SK-N-SH (cell line): ENCODE measurements at places on chromosomes 3 and 15. TPM values are rescaled to one million over a fixed set of nuclear protein-coding genes. Genes with fewer than 3 reads are reported as not detected.

GRCh38 chr3:178849199-178849910 lies 222.3 kb downstream of the ZMAT3 start:
- DNase-seq, result no peak

- no peak for DNase-seq
These were observed 6.5 kb upstream of the CPEB1 start for GRCh38 chr15:82653483-82654168.

GRCh38 chr3:191255156-191255555 lies 56.1 kb downstream of the OSTN start:
- no peak for DNase-seq

- no peak for DNase-seq
These were observed 376.5 kb upstream of the ZNF717 start for GRCh38 chr3:76161856-76162255.

DNA sequence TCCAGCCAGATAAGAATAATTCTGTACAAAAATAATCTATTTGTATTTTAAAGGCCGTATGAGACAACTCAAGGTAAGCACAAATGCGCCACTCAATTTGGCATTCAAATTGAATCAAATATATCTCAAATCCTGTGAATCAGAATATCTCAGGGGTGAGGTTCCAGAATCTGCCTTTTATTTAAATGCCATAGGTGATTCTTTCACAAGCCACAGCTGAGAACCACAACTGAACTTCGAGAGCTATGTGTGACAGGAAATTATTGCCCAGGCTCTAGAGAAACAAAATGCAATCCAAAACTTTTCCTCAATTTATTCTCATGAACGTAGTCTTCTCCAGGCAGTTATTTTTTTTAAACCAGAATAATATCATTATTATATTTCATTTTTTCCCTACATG lies 11.9 kb downstream of the ATP8B4 start:
- no peak for DNase-seq

- no peak for DNase-seq
These were observed 14.7 kb downstream of the FSIP1 start for GRCh38 chr15:39767921-39768320.

- DNase-seq, result no peak
These were observed 107.3 kb upstream of the LPP start for GRCh38 chr3:188046561-188047211.

DNA sequence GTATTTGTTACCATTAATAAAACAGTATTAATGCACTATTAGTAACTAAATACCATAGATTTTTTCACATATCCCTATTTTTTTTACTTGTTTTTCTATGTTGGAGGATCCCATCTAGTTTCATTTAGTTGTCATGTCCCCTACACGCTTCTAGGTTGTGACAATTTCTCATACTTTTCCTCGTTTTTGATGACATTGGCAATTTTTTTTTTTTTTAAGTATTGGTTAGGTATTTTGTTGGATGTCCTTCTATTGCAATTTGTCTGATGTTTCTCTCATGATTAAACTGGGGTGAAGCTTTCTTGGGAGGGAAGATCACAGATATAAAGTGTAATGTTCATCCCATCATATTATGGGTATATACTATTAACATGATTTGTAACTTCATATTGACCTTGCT lies 409.1 kb upstream of the CNTN6 start:
- no peak for DNase-seq

DNA sequence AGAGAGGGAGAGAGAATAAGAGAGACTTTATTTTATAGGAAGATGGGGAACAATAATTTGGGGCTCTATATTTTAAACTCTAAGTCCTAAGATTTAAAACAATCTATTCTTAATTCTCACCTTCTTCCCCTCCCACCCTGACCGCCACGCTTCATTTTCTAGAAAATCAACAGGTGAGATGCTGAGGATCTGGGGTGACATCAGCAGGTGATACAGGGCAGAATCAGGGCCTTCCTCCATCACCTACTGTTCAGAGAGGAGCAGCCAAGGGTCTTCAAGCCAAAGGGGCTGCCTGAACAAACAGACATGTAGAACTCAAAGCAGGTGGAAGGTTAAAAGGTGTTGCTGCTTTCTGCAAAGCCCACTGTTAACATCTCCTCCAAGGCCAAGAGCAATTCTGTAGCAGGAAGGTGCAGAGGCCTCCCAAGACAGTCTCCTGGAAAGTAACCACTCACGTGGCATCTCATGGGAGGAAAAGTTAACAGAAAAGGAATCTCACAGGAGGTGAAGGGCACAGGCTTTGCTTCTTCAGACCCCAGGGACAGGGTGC lies 183.6 kb upstream of the TLE3 start:
- DNase-seq, result no peak

DNA sequence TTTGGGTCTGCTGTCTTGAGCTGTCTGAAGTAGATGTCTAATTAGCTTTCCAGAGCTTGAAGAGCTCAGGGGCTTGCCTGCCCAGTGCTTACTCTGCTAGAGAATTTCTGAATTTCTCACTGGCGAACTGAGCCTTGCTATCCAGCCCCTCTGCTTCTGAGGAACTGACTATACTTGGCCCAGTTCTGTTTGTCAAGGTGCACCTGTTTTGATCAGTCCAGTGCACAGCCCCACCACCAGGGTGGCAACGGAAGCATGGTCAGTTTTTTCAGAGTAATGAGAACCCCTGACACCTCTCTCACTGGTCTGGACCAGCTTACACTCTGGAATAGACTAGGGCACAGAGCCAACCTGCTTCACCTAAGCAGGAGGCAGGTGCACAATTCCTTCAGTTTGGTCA lies 25.2 kb downstream of the ITGB5 start:
- no peak for DNase-seq

DNA sequence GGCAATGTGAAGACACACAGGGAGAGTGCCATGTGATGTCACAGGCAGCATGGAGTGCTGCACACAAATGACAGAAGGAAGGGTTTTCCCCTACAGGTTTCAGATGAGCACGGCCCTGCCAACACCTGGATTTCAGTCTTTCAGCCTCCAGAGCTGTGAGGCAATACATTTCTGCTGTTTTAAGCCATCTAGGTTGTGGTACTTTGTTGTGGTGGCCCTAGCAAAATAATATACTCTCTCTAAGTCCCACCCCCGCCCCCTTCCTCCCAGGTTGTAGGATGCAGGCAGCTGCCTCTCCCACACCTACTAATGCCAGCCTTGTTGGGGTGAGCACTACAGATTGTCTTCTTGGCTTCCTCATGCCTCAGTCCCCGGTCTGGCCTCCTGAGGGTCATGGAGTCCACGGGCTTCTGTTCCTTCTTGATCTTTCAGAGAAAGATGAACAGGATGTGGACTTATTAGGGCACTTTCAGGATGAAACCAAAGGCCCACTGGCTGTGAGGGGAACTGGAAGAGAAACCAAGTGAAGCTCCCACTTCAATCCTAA lies 180.0 kb downstream of the CD47 start:
- DNase-seq, result no peak

GRCh38 chr3:15781131-15781530 lies 16.6 kb downstream of the ANKRD28 start:
- no peak for DNase-seq

DNA sequence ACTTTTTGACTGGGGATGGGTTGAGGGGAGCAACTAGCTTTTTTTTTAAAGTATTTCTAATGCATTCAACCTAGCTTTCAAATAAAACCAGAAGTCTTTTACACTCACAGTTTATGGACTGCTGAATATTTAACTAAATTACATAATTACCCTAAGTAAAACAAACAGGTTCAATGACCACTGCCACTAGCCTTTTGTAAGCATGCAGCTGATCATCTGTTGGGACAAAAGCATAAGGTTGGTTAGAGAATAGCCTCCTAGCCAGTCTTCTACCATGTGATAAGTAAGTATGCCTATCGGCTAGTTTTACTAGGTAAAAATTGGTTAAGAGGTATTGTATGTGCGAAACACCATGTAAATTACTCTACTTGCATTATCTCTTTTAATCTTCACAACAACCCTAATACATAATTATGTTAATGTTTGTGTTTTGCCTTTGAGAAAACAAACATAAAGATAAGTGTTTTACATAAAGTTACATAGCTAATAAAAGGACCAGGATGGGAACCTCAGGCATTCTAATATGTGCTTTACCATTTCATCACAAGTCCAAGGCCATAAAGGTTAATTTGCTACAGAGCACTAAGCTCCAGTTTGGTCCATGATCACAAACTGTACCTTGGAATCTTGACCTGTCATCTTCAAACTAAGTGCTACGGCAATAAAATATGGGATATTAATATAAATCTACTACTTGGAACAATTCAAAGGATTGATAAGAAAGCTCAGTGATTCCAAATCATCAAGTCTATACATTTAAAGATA lies 13.2 kb downstream of the PFN2 start:
- no peak for DNase-seq

DNA sequence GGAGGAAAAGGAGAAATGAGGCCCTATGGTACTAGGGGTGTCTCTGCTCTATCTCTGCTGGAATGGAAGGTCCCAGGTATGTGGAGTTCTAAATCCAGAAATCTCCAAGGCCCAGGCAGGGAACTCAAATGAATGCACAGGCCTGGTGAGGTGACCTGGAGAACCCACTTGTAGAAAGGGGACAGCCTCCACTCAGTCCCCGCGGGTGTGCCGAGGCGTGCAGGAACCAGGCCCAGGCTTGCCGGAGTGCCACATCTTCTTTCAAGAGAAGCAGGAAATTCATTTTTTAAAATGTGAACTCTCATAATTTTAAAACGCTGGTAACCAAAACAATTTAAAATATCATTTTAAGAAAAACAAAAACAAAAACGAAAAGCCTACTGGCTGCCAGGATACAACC lies 32.2 kb upstream of the ADCY5 start:
- DNase-seq, result no peak

- DNase-seq, result no peak
These were observed 43.1 kb upstream of the HES1 start for GRCh38 chr3:194092881-194093301.

GRCh38 chr3:23650371-23651140 lies 155.2 kb upstream of the UBE2E1 start:
- no peak for DNase-seq

CATSPER2 gene
- 0.62 and 0.96 TPM in 2 replicates for polyA plus RNA-seq

FRMD5 gene
- polyA plus RNA-seq, result 24.8 and 26.7 TPM in 2 replicates

FURIN gene
- 33.5 and 40.8 TPM in 2 replicates for polyA plus RNA-seq

MCTP2 gene
- polyA plus RNA-seq, result 0.26 and 0.52 TPM in 2 replicates

HIGD2B gene
- polyA plus RNA-seq, result not detected in 2 replicates

SPATA12 gene
- 0.24 and 0.33 TPM in 2 replicates for polyA plus RNA-seq

WDR93 gene
- 0.35 and 0.57 TPM in 2 replicates for polyA plus RNA-seq

CIB2 gene
- polyA plus RNA-seq, result 39.6 and 40.8 TPM in 2 replicates

CHRM5 gene
- polyA plus RNA-seq, result 0.03 TPM in 1 of 2 replicates, not detected in the other
